HEK293T (cell line): ENCODE measurements at places on chromosomes 2 and 18.

DNA sequence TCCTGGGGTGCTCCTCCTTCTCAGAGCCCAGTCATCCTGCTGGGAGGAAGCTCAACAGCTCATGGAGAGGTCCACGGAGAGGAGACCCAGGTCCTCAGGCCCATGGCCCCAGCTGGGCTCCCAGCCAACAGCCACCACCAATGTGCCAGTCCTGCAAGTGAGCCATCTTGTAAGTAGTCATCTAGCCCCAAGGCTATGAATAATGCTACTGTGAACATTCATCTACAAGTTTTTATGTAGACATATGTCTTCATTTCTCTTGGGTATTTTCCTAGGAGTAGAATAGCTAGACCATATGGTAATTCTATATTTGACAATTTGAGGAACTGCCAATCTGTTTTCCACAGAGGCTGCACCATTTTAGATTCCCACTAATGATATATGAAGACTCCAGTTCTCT, 166.1 kb downstream of the MTCL1 start:
- DNase-seq = no peak

- no peak for DNase-seq
Measured at GRCh38 chr2:27762951-27763906, 8.3 kb upstream of the MRPL33 start.

DNA sequence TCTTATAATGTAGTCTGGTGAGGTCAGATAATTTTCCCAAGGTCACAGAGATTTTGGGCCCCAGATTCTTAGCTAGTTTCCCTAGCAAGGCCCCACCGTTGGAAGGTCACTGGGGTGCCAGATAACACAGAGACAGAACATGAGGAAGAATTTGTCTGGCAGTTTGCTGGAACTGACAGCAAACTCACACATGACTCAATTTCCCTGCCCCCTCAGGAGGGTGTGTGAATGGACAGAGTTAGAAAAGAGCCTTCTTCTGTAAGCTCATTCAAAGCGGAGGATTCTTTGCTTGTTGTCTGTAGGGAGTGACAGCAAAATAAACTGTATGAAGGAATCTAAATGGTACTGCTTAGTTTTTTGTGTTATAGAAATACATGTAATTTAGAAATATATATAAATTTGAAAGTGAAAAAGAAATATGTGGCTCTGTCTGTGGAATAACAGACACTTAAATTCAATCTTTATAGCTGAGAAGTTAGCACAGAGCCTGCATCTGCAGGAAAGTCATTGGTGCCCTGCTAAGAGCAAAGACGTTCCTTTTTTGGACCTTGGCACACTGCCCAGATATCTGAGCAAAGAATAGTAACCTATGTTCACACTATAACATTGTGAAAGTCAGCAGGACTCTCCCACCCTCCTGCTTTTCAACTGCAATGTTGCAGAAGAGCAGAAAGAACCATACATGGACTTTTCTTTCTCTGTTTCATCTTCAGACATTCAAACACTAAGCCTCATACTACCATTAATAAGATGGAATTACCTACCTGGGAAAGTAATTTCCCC, 2.1 kb downstream of the MDH1 start:
- DNase-seq = no peak

DNA sequence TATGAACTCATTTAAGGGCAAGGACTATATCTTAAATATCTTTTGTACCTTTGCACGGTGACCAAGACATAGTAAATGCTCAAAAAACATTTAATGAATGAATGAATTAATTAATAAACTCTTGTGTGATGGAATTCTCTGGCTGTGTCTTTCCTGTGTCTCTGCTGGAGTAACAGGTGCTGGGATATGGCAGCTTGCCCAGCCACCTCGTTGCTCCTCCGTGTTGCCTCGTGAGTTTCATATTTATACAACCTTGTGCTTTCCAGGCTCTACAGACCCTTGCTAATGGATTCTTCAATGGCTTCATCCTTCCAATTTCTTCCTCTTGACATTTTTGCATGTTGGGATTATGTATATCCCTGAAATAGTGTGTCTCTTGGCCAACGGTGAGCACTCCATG, 30.4 kb downstream of the CTAGE1 start:
- no peak for DNase-seq

GRCh38 chr18:32711862-32712261, 61.0 kb downstream of the KLHL14 start:
- DNase-seq = no peak

GRCh38 chr2:1742681-1743395, 1.5 kb downstream of the PXDN start:
- DNase-seq = peak; percentile 26
